ENCODE measurements at places on chromosomes 5 and 9. TPM values are rescaled to one million over a fixed set of nuclear protein-coding genes. Genes with fewer than 3 reads are reported as not detected.

GRCh38 chr9:70772601-70773000, 348.8 kb downstream of the TRPM3 start:
- no peaks in the 10 kb centered on the region for H3K36me3 ChIP-seq
- H3K4me1 ChIP-seq = no peaks in the 10 kb centered on the region
- no peaks in the 10 kb centered on the region for H3K27me3 ChIP-seq
- no peak overlapping the region for H3K27ac ChIP-seq
- H3K4me3 ChIP-seq = no peak overlapping the region
- DNase-seq = no peak

- H3K27ac ChIP-seq = no peak overlapping the region
- no peaks in the 10 kb centered on the region for H3K36me3 ChIP-seq
- no peaks in the 10 kb centered on the region for H3K27me3 ChIP-seq
- DNase-seq = no peak
These were observed 77.7 kb downstream of the EBF1 start for GRCh38 chr5:159021901-159022556.

Gene NR2F1-AS1
- not detected for total RNA-seq

DNA sequence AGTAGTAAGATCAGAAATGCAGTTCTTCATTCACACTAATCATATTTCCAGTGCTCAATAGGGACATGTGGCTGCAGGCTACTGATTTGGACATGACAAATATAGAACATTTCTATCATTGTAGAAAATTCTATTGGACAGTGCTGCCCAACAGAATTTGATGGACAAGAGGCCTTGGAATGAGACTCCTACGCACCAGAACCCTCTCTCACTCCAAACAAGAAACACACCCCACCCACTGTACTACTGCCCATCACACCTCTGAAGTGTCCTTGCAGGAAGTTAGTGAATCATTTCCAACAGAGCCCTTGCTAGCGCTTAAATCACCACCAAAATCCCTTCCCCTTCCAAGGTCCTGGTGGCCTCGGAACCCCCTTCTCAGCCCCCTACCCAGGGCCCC, 66.5 kb downstream of the ROR2 start:
- no peak overlapping the region for H3K27ac ChIP-seq
- H3K4me1 ChIP-seq = no peaks in the 10 kb centered on the region
- no peak for DNase-seq

Gene LRRC19
- not detected for total RNA-seq

- no peaks in the 10 kb centered on the region for H3K27me3 ChIP-seq
- no peak overlapping the region for H3K4me3 ChIP-seq
- H3K4me1 ChIP-seq = no peaks in the 10 kb centered on the region
These were observed 152.3 kb downstream of the TTC39B start for GRCh38 chr9:15154677-15155076.

DNA sequence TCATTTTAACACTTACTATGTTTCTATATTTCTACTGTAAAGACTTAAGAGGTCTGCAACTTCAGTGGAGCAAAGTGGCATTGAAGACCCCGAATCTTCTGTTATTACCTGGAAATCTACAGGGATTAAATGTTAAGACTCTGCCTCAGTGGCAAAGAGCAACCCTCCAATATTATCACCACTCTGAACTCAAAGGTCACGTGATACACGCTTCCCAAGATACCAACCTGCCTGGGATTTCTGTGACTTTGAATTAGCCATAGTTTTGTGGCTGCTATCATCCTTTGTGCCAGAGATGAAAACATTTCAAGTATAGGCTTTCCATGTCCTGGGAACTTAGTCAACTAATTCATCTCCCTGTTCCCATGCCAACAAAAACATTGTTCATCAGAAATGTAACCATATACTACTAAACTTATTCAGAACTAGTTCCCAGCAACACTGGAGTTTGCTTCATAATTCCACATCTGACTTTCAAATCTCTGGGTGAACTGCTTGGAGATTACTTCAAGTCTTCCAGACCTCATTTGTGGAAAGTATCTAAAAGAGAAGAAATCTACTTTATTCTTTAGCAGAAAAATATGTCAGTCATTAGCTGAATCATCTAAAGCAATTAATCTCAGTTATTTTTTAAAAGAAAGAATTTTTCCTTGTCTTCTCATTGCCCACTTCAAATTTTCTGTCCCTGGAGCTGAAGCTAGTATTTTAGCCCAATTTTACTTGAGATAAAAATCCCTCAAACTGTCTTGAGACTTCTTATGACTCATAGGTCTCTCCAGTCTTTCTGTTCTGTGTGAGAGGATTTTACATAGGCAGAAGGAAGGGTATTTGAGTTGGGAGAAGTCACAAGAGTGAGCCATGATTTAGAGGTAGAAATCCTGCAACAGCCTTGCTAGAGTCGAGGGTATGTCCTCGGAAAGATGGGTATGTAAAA, 83.0 kb downstream of the ZNF462 start:
- no peaks in the 10 kb centered on the region for H3K4me1 ChIP-seq
- no peak overlapping the region for H3K27ac ChIP-seq
- H3K4me3 ChIP-seq = no peak overlapping the region
- H3K36me3 ChIP-seq = no peaks in the 10 kb centered on the region

DNA sequence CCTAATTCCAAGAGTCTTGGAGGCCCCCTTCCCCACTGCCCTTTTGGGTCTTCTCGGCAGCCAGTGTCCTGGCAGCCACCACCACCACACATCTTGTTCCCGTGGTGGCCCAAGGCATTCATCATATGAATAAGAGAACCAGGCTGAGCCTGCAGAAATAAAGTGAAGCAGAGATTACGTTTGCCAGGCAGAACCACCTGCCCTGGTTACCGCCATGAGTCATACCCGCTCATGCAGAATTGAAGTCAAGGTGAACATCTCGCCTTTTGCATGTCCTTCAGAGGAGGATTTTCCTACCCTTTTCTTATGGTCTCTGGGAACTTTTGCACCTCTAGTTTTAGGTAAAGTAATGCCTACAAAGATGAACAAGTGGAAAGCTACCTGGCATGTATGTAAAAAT, 119.5 kb upstream of the LMX1B start:
- H3K36me3 ChIP-seq = no peaks in the 10 kb centered on the region
- H3K27me3 ChIP-seq = no peaks in the 10 kb centered on the region
- no peak overlapping the region for H3K27ac ChIP-seq
- peaks cover 7% of the 10 kb centered on the region for H3K4me1 ChIP-seq

Data from naive thymus-derived CD4-positive, alpha-beta T cell (primary cell).